Mucosa of descending colon (tissue), 3 donors: ENCODE measurements at places on chromosomes 2 and 18.
A peak's percentile ranks its signal among the peaks of the same experiment; 100 is the strongest.

DNA sequence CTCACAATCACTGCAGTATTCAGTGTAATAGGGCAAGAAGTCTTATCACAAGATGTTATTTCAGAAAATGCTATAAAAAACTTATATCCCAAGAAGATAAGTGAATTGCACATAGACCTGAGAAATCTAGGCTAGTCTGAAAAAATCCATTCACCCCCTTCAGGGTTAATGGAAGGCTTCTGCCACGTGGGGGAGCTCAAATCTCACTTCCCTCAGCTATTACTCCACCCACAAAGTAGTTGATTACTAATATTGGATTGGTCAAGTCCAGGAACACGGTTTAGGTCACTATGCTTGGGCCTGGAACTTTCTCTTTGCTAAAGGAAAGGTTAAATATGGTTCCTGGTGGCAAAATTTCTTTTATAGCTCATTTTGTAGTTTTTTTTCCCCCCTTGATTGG is 51.2 kb upstream of the ADAM23 start:
- DNase-seq = no peak

DNA sequence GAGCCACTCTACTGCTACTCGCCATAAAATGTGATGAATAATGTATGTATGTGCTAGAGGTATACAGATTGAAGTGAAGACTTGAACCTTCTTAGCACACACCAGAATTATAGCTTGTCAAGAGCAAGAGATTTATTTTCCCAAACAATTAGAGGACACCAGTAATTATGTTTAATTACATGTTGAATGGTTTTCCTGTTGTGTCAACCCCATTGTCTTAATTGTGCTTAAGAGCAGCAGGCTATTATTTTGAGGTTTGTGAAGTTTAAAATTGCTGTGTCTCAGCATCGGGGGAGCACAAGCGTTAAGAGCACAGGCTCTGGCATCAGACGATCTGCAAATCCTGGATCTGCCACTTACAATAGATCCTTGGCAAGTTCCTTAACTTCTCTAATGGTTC is 29.0 kb downstream of the KIF5C start:
- no peak for DNase-seq

DNA sequence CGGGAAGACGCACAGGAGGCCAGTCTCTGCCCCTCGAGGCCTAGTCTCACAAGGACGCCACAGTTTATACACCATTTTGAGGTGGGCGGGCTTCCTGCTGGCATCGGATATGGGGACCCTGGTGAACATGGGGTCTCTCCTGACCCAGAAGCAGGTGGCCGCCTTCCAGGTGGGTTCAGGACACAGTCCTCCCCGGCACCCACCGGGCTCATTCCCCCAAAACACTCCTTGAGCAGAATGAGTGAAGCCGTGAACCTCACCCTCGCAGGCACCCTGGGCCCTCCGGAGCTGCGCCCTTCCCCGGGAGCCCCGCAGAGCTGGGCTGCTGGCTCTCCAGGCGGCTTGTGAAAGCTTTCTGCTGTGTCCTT is 6.5 kb downstream of the NFATC1 start:
- no peak for DNase-seq

GRCh38 chr18:75183524-75183923 is 25.4 kb downstream of the PTGR3 start:
- DNase-seq = no peak

- DNase-seq = no peak
These were observed 9.3 kb upstream of the CCBE1 start for GRCh38 chr18:59706499-59706898.

DNA sequence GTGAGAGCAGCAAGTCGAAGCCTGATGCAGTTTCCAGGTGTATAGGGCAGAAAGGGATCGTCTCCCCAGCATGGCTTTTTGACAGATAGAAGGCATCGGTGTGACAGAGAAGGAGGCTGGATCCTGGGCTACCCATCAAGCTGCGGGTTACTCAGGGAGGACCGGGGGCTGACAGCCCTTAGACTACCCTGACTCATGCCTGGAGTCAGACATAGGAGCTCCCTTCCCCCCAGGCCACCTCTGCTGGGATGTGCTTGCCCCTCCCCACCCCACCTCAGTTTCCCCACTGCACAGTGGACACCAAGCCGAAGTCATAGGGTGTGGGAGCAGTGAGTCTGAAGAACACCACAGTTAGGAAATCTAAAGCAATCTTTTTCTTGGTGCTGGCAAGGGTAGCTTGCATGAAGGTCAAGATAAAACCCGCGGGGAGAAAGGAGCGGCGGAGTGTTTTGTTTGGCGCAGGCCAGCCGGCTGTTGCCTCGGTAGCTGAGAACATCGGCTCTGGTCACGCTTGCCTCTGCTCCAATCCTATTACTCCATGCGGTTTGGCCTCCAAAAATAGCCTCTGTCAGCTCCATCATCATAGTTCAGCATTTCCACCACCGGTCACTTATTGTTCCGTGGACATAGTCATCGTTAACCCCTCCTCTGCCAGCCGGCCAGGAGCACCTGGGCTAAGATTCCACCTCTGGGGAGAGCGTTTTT is 169.2 kb upstream of the GLI2 start:
- DNase-seq = no peak

- no peak for DNase-seq
These were observed 53.6 kb upstream of the ITGA6 start for GRCh38 chr2:172373766-172374165.

- peak; percentile 68 for DNase-seq
These were observed 58.1 kb upstream of the TMEM182 start for GRCh38 chr2:102703748-102704147.

DNA sequence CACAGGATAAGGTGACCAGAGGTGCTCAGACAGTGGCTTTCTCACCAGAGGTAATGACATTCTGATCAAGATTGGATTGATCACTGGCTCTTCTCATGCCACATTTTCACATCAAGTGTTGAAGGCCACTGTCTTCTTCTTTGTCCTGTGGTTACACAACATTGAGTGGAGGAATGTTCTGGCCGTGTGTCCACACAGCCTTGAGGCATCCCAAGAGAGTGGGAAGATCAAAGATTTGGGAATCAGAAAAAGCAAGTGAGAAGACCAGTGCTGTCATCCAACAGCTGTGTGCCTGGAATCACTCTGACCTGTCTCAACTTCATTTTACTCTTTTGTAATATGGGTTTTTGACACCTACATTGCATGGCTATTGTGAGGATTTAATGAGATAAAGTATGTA is 67.4 kb downstream of the IL1R2 start:
- no peak for DNase-seq

DNA sequence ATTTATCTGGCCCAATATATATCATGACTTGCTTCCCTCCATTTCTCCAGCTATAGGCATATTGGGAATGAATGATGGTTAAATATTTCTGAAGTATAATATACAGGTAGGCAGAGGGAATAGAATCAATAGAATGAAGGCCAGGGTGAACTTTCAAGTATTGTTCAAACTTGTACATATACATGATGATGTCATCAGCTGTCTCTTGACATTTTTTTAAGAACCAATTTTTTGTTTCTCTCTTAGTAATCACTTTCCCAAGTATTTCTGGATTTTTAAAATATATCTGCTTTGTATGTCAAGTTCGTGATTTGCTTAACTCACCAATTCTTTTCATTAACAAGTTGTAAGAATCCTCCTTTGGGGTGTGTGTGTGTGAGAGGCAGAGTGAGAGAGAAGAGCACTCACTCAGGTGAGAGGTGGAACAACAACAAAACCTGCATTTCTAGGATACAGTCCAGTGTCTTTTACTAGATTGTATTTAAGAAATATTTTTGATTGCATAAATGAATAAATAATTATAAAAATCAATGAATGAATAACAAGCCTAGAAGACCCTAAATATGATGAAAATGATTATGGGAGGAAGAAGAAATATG is 1239.1 kb downstream of the LRP1B start:
- no peak for DNase-seq

- no peak for DNase-seq
These were observed 107.4 kb downstream of the CPO start for GRCh38 chr2:207046724-207047123.

GRCh38 chr2:15673919-15674636 is 82.4 kb downstream of the DDX1 start:
- DNase-seq = peak; percentile 6

- no peak for DNase-seq
These were observed 13.4 kb downstream of the MYO5B start for GRCh38 chr18:50181590-50181989.
